ENCODE measurements at places on chromosomes 16 and 17.
A peak's percentile ranks its signal among the peaks of the same experiment; 100 is the strongest.

GRCh38 chr16:17134586-17134985, 336.2 kb downstream of the XYLT1 start:
- DNase-seq, result no peak

- DNase-seq, result no peak
These were observed 5.7 kb downstream of the SLC22A31 start for GRCh38 chr16:89194340-89195311.

DNA sequence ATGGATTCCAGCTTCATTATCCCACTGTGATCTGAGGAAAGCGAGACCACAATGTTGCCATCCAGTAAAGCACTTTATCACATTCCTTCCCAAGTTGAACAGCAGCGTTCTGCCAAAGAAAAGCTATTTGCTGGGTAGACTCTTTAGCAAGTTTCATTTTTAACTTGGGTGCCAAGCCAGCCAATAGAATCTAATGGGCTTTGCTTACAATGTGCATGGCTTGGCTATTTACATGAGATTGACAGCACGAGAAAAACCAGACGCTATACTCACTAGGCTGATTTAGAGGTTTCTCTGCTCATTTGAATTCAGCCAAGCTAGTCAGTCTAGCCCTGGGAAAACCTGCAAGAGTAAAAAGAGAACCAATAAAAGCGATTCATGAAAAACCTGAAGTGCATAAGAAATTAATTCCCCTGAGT, 108.9 kb downstream of the CDH13 start:
- no peak for DNase-seq

GRCh38 chr17:22692806-22693171, 1000.5 kb downstream of the KCNJ18 start:
- no peak for DNase-seq

- DNase-seq, result no peak
These were observed 14.4 kb downstream of the RHOT1 start for GRCh38 chr17:32156656-32157055.

GRCh38 chr17:43983515-43984411, 20.7 kb upstream of the NAGS start:
- no peak for DNase-seq

DNA sequence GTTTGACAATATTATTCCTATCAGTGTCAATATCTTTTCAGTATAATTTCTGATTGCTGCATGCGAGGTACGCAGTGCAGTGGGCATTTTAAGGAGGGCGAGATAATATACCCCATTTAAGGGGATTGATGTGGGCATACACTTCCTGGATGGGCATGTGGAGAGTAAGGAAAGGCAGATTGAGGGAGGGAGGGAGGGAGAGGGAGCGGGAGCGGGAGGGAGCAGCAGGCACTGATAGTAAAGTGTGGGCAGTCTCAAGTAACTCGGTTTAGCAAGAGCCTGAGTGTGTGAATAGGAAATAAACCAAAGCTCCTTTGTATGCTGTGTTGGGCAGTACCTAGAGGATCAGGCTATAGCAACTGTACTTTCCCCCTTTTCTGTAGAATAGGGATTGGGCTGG, 5.1 kb downstream of the BPTF start:
- DNase-seq, result no peak

DNA sequence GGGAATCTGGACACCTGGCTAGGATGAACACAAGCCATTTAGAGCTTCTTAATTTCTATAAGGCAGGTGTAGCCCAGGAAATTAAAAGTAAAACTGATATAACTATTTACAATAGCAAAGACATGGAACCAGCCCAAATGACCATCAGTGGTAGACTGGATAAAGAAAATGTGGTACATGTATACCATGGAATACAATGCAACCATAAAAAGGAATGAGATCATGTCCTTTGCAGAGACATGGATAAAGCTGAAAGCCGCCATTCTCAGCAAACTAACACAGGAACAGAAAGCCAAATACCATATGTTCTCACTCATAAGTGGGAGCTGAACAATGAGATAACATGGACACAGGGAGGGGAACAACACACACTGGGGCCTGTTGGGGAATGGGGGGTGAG, 19.4 kb downstream of the FAHD1 start:
- no peak for DNase-seq

DNA sequence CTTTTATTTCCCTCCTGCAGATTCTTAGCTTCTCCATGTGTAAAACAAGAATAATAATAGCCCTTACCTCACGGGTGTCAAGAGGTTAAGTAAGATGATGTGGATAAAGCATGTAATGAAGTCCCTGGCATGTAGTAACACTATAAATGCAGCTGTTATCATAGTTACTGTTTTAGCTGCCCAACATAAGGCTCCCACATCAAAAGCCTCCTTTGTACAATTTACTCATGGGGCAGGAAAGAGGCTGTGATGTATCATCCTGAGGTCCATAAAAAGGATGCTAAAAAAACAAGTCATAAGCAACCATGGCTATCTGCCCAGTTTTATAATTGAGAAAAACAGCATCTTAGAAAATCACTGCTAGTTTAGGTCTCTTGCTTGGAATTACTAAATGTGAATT, 339.7 kb downstream of the CA10 start:
- DNase-seq, result no peak

DNA sequence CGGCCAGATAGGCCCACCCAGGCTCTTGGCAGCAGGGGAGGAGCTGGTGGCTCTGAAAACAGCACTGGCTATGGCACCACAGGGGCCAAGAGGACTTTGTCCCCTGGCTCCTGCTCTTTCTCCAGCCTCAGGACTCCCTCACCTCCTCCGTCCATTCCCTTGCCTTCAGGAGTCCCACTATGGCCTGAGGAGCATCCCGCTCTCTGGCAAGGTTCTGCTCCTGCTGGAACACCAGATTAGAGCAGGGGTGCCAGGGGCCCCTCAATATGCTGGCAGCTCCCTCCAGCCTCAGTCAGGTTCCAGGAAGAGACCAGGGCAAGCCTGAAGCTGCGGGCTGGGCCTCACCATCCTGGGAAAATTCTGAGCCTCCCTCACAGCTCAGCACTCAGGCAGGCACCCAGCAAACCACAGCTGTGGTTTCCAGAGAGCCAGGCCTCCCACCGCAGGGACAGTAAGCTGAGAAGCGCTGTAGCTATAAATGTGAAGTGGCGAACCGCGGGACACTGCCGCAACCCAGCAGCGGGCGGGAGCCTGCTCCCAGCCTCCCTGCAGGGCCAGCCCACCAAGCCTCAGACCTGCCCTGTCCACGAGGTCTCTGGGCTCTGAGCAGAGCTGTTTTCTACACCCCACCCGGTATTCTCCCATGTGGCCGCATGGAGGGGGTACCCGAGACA, 25.7 kb downstream of the C17orf100 start:
- DNase-seq, result no peak

- DNase-seq, result no peak
These were observed 45.6 kb downstream of the CHD9NB start for GRCh38 chr16:53007095-53007494.

GRCh38 chr16:66287416-66287815, 79.1 kb upstream of the CDH5 start:
- no peak for DNase-seq

DNA sequence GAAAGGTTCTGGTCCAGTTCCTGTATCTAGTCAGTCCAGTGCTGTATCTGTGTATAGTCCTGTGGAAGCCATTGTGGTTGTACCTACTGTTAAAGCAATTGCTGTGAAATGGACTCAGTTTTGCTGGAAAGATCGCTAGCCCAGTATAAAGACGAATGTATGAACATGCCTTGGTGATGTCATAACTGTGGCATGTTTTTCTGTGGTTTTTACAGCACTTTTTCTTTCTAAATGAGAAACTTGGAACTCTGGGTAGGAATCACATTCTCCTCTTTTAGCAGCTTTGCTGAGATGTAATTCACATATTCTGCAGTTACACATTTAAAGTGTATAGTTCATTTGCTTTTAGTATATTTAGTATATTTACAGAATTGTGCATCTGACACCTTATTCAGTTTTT, 58.1 kb downstream of the MAP2K4 start:
- no peak for DNase-seq

DNA sequence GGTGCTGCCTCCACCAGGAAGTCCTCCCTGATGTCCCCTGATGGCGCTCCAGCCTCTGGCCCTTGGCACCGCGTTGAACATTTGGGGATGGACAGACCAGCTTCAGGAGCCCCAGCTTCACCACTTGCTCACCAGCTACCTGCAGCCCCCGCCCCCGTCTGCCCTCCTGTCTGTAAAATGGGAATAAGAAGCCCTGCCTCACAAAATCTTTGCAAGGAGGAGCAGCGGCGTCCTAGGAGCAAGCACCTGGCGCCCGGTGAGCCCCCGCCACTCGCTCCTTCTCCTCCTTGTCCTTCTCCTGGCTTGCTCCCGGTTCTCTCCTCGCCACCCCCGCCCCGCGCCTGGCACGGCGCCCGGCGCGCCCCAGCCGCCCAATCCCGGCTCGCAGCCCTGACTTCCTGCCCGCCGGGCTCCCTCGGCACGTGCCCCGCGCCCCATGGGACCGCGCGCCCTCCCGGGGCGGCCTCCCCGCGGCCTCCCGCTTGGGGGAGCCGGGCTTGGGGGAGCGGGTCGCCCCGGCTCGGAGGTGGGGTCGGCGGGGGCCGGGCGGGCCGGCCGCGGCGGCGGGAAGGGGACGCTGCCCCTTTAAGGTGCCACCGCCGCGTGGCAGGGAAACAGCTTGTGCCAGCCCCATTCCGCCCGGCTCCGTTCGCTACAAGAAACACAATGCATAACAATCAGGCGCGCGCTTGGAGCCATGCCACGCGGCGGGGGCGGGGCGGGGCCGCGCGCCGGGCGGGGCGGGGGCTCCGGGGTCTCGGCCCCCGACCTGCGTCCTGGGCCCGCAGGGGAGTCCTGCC, 9.1 kb upstream of the PPP1R1B start:
- DNase-seq, result peak; percentile 27

DNA sequence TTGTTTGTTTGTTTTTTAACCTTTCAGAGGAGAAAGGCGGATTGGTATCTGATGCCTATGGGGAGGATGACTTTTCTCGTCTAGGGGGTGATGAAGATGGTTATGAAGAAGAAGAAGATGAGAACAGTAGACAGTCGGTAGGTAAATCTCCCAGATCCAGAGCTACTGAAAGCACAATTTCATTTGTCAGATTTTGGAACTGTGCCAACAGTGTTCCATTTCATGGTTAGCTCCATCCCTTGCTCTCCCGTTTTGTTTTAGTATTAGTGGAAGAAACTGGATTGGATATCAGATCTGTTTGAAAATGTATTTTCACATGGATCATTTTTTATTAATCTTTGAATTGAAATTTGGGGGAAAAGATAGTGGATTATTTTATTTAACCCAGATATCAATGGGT, 1.4 kb downstream of the SAP30BP start:
- DNase-seq, result no peak

- no peak for DNase-seq
These were observed 48.7 kb downstream of the LMF1 start for GRCh38 chr16:922051-922450.

DNA sequence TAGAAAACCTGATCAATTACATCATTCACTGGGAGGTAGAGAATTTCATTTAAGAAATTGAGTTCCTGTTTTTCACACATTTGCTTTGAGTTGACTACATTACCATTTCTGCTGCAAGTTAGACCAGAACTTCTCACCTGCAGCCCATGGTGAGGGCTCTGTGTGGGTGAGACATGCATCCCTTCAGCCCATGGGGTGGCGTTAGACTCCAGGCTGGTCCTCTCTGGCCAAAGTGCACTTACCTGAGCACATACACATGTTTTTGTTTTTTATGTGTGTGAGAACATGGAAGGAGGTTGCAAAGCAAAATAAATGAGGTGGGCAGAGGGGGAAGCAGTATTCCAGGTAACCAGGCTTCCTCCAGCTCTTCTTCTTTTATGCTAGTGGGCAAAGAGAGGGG, 470.2 kb downstream of the PMP22 start:
- no peak for DNase-seq

GRCh38 chr17:9917801-9918200, 12.7 kb upstream of the RCVRN start:
- no peak for DNase-seq

DNA sequence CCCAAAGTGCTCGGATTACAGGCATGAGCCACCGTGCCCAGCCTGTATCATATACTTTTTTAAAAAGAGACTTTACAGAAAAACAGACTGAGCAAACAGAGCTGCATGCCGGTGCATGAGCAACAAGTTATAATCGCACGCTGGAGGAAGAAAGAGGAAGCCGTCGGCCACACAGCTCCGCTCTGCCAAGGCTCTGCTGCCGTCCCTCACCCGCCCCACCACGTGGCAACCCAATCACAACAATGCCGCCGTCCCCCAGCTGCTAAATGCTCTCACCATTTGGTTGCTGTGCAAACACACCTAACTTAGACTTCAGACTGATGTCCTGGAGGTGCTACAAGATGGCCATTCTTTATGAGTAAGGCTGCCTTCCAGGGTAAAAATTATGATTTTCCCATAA, 83.5 kb downstream of the ADCY9 start:
- DNase-seq, result peak; percentile 1

DNA sequence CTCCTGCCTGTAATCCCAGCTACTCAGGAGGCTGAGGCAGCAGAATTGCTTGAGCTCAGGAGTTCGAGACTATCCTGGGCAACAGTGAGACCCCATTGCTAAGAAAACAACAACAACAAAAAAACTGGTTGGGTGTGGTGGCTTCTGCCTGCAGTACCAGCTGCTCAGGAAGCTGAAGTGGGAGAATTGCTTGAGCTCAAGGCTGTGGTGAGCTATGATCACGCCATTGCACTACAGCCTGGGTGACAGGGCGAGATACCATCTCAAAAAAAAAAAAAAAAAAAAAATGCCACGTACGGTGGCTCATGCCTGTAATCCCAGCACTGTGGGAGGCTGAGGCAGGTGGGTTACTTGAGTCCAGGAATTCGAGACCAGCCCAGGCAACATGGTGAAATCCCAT, 34.1 kb downstream of the NME2 start:
- no peak for DNase-seq

GRCh38 chr17:81387100-81388090, 7.9 kb upstream of the BAHCC1 start:
- DNase-seq, result peak; percentile 31

- DNase-seq, result no peak
These were observed 22.6 kb downstream of the ENDOV start for GRCh38 chr17:80437532-80437931.
